ENCODE measurements at places on chromosomes 3 and 15.

GRCh38 chr15:81433462-81433861, 59.4 kb upstream of the TMC3 start:
- no peak for DNase-seq

DNA sequence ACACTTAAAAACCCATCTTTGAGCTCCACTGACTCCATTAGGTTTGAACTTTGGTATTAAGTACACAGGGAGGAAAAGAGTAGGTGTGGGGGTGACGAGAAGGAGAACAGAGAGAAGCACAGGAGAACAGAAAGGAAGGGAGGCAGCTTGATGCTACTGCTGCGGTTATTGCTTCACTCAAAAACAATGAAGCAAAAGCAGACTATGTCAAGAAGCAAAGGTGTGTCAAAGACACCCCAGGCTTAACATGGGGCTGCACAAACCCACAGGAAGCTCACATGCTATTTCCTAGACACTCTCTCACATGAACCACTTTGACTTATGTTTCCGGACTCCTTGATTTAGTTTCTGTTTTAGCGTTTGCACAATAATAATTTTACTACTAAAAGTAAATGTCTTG, 961.0 kb upstream of the CFAP20DC start:
- no peak for DNase-seq

DNA sequence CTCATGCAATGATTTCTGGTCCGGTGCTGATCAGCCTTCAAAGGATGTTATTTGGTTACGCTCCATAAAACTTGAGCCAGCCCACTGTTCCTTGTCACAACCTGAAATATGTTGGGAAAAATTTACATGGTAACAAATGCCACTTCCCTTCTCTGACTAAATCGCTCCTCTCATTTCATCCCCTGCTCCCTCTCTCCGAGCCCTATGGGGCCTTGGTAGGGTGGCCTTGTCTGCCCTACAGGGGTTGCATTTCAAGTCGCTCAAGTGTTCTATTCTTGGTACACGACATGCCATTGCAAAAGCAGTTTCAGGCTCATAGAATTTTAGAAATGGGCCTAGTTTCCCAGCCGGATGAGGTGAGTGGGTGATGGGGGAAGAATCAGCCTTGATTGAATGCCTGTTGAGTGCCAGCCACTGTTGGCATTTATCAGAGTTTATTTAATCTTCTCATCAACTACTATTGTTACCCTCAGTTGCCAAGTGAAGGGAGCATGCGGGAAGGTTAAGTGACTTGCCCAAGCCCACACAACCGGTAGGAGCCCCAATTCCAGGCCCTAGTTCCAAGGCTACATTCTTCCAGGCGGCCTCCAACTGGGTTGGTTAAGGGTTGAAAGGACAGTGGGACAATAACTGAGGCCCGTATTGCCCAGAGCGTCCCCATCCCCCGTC, 961 bp upstream of the ABHD2 start:
- DNase-seq, result no peak

GRCh38 chr15:80328496-80328895, 75.7 kb upstream of the ARNT2 start:
- DNase-seq, result no peak

- no peak for DNase-seq
Measured at GRCh38 chr3:71548705-71549384, 34.7 kb downstream of the FOXP1 start.

GRCh38 chr3:12255393-12255792, 33.5 kb upstream of the PPARG start:
- no peak for DNase-seq

DNA sequence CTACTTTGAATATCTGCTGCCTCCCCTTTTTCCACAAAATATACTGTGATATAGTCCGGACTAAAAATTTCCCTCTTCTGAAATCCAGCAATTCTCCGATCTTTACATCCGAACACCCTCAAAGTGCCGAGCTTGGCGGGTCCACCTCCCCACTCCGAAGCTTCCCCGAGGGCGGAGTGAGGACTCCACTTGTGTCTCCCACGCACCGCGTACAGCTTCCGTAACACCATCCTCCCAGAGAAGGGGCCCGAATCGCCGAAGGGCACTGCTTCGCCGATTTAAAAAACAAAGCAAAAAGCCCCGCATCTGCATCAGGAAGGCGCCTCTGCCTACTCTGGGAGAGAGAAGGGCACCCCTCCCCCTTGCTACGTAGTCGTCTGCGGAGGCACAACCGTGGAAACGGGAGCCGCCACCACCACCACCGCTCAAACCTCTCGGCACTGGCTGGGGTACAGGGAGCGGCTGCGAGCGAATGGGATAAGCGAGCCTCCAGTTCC, 551 bp downstream of the NCBP2 start:
- DNase-seq, result no peak
